ENCODE measurements at places on chromosomes 1 and 21.

DNA sequence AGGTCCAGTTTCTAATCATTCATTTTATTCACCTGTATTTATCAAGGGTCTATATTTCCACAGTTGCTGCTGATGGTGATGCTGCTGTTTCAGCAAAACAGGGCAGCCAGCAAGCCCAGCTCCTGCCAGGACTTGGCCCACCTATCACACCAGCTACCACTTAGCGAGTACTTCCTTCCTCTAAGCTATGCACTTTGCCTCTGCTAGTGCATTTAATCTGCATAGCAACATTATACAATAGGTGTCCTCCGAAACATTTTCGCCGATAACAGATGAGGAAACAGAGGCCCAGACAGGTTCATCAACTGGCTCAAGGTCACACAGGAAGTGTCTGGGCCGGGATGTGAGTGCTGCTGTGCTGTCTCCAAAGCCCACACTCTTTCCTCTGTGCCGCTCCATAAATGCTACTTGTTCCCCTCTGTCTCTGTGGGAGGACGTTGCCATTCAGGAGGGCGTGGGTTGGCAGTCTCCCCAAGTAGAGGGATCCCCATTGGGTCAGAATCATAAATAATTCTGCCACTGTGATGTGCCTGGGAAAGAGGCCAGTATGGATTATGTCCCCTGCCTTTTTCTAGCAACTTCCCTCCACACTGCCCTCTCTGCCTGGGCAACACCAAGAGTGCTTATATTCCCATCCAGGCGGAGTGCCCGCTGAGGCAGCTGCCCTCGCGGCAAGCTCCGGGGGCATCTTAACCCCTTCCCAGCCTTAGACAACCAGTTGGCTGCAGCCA lies 9.4 kb upstream of the PLEKHA6 start:
- no peak for DNase-seq

DNA sequence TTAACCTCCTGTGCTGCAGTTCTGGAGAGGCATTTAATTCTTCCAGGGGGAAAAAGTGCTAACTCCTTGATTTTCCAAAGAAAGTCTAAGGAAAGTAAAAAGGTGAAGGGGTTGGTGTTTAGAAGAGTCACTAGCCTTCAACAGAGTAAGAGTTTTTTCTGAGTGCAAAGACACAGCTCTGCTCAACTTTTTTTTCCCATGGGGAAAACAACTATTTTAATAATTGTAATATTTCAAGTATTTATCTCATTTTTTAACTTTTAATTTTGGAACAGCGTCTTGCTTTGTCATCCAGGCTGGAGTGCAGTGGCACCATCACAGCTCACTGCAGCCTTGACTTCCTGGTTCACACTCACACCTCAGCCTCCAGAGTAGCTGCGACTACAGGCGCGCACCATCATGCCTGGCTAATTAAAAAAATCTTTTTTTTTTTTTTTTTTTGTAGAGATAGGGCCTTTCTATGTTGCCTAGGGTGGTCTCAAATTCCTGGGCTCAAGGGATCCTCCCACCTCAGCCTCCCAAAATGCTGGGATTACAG lies 202.6 kb downstream of the APP start:
- no peak for DNase-seq

GRCh38 chr1:62282909-62283755 lies 36.1 kb downstream of the KANK4 start:
- no peak for DNase-seq

DNA sequence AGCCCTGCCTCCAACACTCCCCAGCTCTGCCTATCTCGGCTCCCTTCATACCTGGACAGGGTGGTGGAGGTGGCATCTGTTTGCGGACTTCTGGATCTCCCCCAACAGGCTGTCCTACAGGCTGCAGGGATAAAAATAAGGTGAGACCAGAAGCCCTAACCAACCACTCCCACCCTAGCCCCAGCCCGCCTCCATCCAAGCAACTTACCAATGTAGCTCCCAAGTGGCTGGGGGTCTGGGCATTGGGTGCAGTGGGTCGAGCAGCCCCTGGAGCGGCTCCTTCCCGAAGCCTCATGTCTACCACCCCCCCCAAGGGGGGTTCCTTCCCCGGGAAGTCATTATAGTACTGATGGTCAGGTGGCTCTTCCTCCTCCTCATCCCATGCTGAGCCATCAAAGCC lies 4.4 kb downstream of the SHC1 start:
- no peak for DNase-seq

- DNase-seq = no peak
Measured at GRCh38 chr1:158180741-158181576, at the start of gene CD1D. Gene CD1D (plus strand): TSS chr1:158180895. CDS start chr1:158181102, 207 bp downstream.

DNA sequence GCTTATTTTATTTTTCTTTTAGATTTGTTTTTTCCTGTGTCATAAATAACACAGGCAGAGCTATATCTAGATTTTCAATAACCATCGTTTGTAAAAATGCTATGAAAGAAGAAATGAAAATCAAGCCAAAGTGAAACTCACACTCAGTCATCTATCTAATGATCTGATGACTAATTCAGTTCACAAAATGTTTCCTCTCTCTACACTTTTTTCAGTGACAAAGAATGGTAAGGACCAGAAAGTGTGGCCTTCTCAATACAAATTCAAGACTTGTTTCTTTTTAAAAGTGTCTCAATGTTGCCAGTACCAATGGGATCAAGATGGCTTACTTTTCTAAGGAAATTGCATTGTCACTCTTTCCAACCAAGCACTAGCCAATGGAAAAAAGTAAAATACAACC lies 282.8 kb upstream of the PKN2 start:
- no peak for DNase-seq

DNA sequence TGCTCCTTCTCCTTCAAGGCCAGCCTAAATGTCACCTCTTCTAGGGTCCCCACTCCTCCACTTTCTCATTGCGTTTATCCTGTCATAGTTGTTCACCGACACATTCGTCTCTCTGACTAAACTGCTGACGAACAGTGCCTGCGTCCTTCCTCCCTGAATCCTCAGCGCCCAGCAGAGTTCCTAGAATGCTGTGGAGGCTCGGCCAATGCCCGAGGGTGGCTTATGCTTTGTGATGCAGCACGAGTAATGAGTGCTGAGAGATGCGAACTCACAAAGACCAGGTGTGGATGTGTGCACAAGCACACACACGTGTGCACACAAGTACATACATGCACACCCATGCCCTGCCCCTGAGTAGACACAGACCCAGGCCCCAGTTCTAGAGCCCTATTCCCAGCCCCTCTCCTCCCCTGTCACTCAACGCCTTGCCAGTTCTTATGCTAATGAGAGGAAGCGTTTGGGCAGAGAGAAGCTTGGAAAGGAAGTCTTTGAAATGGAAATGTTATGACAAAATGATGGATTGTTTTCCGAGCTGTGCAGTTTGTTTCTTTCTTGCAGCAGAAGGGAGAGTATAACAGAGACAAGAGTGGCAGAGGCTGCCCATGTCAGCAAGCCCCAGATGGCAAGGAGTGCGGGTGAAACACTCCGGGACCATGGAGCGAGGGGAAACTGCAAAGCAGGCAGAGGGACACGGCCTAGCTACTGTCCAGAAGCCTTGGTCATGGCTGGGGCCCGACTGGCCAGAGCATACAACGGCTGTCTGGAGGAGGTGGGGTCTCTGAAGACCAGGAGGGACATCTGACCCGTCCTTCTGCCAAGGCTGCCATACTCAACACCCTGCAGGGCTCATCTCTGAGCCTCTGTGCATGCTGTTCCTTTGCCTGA lies 24.2 kb downstream of the KCNA10 start:
- no peak for DNase-seq

- no peak for DNase-seq
Measured at GRCh38 chr1:29317063-29317915, 81.0 kb downstream of the PTPRU start.

DNA sequence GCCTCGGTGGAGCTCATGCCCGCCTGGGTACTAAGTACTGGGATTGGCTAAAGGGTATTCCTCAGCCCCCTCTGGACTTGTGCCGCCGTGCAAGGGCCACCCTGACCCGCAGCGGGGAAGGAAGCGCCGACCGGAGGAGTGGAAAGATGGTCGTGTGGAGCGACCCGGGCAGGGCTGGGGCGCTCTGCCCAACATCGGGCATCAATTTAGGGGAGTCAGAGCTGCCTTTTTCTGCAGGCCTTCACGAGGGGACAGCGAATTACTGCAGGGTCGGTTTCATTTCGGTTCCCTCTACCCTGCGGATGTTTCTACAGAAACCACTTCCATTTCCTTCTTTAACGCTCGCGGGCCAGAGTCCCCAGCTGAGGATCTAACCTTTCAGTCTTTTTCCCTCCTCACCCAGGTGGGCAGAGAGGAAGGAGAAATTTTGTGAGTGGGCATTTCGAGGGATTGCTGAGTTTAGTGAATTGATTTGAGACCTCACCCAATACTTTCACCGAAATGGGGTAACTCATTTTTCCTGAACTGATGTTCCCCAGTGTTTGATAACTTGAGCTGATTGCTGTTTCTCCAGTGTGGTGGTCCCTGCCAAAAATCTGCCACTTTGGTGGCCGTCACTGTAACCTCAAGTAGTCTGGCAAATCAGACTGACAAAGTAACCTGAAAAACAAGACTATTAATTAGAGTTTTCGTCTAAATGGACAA lies 1.1 kb downstream of the TOR1AIP1 start:
- no peak for DNase-seq

GRCh38 chr1:226549094-226549936 lies 751 bp downstream of the STUM start:
- no peak for DNase-seq

DNA sequence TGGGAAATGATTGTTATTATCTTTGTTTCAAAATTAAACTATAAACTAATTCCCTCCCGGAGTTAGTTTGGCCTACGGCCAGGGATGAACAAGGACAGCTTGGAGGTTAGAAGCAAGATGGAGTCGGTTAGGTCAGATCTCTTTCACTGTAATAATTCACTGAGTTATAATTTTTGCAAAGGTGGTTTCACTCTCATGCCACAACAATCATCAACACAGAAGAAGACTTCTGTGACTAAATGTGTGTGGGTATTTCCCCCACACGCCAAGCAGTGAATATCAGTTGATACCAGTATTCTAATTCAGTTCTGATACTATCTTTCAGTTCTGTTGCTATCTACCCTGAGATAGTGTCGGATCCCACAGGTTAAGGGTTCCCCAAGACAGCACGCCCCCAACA lies 215.1 kb downstream of the S1PR1 start:
- DNase-seq = no peak

DNA sequence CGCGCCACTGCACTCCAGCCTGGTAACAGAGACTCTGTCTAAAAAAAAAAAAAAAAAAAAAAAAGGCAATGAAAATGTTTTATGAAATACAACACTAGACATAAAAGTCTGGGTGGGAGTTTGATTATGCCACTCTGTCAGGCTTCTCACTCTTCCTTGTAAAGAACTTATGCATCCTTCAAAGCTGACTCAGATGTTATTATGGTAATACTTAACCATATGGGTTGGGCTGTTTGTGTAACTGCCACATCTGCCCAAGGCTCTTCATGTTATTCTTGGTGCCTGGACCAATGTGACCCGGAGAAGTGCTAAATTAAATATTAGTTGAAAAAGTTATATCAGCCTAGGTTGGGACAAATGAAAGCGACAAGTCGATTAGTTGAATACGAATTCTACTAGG lies 23.8 kb downstream of the FAM89A start:
- no peak for DNase-seq

DNA sequence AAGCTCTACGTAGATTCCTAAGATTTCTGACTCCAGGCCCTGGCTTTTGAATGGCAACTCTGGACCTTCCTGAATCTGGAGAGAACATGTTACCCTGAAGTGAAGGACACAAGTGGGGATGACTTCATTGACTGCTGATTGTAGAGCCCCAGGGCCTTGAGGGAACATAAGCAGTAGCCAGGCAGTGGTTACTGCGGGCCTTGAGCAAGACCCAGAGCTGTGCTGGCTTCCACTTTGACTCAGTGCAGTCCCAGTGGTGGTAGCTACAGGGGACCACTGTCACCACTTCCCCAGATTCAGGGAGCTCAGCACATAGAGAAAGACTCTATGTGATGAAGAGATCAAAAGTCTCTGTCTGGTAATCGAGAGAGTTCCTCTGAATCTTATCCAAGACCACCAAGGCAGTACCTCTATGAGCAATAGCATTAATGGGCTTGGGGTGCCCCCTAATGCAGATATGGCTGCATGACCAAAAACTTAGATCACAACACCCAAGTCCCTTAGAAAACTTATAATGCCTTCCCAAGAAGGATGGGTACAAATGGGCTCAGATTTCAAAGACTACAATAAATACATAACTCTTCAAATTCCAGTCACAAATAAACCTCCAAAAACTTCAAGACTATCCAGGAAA lies 1278.3 kb downstream of the AMY1C start:
- no peak for DNase-seq

DNA sequence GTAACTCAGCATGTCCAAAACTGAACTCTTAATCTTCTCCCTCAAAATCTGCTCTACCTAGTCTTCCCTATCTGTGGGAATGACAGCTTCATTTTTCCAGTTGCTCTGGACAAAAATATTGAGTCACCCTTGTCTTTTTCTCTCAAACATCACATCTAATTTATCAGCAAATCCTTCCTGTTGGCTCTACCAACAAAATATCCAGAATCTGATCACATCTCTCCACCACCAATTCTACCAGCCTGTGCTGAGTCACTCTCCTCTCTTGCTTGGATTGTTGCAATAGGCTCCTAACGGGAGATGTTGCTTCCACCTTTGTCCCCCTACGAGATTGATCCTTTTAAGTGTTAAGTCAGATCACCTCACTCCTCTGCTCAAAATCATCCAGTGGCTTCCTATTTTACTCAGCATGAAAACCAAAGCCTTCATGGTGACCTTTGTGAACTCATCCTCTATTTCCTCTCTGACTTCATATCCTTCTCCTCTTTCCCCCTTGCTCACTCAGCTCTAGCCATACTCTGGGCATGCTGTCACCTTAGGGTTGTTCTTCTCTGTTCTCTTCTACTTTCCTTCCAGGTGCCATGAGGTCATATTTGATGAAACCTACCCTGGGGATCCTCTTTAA lies 21.5 kb upstream of the SMYD2 start:
- DNase-seq = no peak

- no peak for DNase-seq
Measured at GRCh38 chr21:45265721-45266517, 21.8 kb downstream of the POFUT2 start.

DNA sequence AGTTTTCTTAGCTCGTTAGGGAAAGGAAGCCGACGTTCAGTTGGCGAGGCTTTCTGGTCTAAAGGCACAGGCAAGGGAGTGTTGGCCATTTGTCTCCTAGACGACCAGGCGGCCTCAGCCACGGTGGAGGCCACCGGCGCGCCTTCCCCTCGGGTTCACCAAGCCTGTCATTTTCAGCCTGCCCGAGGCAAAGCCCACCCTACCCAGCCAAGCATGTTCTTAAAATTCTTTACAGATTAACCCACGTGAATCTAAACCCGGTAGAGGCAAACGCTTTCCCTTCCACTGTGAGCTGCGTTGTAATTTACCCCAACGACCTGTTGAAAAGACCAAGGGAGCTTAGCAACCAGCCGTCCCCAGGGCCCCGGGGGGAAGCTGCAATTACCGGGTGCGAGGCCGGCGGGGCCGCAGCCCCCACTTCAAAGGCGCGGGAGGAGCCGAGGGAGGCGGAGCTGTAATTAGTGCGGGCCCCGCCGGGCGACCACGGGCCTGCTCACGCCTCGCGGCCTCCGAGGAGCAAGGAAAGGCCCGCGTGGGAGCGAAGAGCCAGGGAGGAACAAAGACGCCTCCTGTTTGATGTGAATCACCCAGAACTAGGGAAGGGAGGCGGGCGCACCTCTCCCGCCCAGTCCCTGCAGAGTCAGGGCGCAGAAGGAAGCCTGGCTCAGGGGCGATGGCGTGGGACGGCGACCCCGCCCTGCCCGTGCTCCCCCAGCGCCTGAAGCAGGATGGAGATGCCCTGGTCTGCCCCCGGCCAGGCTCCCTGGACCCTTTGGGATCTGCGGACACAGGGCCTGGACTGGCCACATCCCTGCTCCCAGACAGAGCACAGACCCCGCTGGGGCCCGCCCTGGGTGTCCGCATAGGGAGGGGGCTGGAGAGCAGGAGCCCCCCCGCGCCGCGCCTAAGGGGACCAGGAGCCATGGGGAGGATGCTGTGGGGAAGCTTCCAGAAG lies 12.1 kb upstream of the TSPEAR start:
- no peak for DNase-seq

Measured in NCI-H774 (cell line).